ENCODE measurements at places on chromosomes 5 and 9.

- no peak for DNase-seq
Observed at GRCh38 chr9:90020276-90020871, 415.6 kb downstream of the GADD45G start.

- DNase-seq, result no peak
Observed at GRCh38 chr5:177358370-177358819, 671 bp downstream of the RGS14 start.

DNA sequence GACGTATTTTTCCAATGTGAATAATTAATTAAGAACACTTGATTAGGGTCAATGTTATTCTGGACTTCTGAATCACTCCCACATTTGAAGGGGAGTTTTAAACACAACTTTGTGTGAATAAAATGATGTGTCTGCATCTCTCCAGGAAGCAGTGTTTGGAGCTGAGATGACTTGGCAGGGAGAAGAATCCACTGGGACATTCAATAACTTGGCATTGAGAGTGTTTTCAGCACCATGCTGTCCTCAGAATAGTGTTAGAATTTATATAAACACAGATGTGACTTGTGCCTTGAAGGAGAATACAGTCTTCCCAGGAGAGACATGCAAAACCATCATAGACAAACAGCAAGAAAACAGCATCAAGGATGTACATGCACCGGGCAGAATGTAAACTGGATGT lies 32.7 kb upstream of the KCNMB1 start:
- DNase-seq, result no peak

- DNase-seq, result no peak
Observed at GRCh38 chr9:134772331-134772730, 108.3 kb upstream of the FCN2 start.

DNA sequence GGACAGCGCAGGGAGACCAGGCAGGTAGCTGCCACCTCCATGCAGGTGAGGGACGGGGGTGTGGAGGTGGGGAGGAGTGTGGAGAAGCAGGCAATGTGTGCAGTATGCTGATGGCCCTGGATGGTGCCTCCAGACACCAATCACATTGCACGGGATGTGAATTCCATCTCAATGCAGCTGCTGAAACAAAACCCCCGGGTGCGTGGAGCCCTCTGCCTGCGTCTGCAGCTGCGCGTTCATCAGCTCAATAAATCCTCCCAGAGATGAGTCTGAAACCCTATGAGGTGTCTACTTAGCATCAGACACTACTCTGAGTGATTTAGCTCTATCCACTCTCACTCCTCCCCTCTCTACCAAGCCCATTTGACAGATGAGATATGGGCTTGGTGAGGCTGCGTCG lies 10.3 kb downstream of the SOHLH1 start:
- DNase-seq, result no peak

- no peak for DNase-seq
Observed at GRCh38 chr9:34446951-34447350, 11.4 kb downstream of the FAM219A start.

- DNase-seq, result no peak
Observed at GRCh38 chr9:90821697-90822096, 20.1 kb downstream of the SYK start.

DNA sequence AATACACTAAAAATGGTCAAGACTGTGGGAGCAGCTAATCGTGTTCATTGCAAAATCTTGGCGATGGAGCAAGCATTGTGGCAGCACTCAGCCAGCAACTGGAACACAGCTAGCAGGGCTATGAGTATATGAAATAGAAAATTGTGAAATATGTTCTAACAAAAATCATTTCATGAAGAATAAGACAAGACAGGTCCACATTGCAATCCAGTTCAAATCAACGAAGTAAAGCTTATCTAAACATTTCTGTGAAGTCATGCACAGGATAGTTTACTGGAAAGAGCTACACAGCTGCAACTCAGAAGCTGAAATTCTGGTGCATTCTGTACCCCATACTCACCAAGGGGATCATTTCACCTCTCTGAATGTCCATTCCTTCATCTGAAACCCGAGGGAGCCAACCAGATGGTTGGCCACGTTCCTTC lies 5.3 kb upstream of the NFIL3 start:
- DNase-seq, result no peak

- peak; percentile 44 for DNase-seq
Observed at GRCh38 chr5:96794757-96795156, 13.0 kb downstream of the ERAP1 start.
